Epithelial cell of prostate (primary cell): ENCODE measurements at places on chromosomes 13 and 19.

DNA sequence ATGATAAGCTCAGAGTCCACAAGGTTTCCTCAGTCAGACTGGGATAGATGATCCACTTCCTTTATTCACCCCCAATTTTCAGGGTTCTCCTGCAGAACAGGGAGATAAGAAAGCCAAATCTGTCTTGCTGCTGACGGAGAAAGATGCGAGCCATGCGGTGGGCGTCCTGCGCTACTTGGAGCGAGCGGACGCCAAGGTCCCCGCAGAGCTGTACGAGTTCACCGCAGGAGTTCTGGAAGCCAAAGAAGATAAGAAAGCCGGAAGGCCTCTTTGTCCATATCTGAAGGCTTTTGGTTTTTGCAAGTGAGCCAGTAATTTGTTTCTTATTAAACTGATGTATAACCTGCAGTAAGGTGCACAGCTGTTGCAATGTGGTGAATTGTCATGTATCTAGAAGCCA, 66.7 kb downstream of the SLC7A9 start:
- no peak for DNase-seq

- DNase-seq, result no peak
These were observed 16.0 kb downstream of the FGF9 start for GRCh38 chr13:21686751-21687391.

DNA sequence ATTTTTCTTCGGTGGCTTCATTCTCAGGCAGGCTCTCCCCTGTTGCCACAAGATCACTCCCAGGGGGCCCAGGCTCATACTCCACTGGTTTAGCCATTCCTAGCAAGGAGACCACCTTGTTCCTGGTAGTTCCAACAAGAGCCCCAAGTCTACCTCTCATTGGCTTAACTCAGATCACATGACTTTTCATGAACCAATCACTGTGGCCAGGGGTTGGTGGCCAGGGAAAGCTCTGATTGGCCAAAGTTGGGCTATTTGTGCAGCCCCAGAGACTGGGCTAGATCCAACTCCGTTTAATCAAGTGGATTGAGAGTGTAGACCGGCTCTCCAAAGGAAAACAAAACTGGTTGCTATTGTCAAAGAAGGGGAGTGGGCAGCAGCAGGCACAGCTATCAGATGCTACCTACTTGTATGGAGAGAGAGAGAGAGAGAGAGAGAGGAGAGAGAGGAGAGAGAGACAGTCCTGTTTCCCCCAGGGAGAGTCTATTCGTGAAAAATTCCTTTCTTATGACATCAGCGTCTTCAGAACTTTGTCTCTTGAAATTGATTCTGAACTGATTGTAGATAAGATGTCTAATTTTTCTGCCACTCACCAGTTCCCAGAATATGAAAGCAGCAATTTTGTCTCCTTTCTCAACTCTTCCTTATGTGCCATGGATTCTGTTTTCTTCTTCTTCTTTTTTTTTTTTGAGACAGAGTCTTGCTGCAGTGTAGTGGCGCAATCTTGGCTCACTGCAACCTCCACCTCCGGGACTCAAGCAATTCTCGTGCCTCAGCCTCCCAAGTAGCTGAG, 5.9 kb downstream of the CEACAM19 start:
- DNase-seq, result no peak

DNA sequence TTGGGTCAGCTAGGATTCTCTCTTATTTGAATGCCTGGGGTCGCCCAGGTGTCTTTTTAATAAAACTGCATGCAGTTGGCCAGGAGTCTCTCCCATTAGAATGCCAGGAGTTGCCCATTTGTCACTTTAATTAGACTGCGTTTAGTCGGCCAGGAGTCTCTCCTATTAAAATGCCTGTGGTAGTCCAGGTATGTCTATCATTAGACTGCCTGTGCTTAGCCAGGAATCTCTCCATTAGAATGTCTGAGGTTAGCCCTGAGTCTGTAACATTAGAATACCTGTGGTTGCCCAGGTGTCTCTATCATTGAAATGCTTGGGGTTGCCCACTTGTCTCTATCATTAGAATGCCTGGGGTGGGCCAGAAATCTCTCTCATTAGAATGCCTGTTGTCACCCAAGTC, 1470.9 kb downstream of the UQCRFS1 start:
- peak; percentile 5 for DNase-seq

- DNase-seq, result no peak
These were observed 216.4 kb downstream of the SLITRK5 start for GRCh38 chr13:87887459-87888123.

DNA sequence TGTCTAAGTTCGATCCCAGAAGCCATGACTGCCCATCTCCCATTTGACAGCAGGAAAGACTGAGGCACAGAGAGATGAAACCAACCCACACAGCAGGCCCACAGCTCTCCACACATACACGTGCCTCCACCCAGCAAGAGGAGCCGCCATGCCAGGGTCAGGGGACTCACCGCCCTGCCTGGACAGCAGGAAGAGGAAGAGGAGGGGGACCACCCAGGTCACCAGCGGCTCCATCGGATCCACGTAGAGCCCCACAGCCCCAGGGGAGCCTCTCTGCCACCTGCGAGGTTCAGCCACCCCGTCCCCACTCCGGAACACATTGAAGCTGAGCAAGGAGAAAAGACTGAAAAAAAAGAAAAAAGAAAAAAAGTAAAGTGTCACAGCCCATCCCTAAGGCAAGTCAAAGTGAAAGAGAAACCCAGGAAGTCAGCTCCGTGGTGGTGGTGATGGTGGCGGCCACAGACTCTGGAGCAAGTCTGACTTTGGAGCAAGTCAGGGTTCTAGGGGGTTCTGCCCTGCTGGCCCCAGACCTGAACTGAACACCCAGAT, at the start of gene IL12RB1:
Gene IL12RB1 (minus strand): TSS at position 345 of the 549 bp plus-strand sequence. CDS start 111 bp downstream, at position 234.
- no peak for DNase-seq

DNA sequence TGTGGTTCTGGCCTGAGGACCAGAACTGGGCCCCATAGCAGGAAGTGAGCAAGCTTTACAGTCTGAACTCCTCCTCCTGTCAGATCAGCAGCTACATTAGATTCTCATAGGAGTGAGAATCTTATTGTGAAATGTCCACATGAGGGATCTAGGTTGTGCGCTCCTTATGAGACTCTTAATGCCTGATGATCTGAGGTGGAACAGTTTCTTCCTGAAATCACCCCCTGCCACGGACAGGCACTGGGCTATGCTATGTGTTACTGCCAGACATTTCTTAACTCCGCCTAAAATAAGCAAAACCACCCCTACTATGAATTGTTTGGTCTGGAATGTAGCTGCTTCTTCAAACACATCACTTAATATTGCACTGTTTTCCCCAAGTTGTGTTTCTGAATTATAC, 4.6 kb downstream of the FBXL3 start:
- no peak for DNase-seq

DNA sequence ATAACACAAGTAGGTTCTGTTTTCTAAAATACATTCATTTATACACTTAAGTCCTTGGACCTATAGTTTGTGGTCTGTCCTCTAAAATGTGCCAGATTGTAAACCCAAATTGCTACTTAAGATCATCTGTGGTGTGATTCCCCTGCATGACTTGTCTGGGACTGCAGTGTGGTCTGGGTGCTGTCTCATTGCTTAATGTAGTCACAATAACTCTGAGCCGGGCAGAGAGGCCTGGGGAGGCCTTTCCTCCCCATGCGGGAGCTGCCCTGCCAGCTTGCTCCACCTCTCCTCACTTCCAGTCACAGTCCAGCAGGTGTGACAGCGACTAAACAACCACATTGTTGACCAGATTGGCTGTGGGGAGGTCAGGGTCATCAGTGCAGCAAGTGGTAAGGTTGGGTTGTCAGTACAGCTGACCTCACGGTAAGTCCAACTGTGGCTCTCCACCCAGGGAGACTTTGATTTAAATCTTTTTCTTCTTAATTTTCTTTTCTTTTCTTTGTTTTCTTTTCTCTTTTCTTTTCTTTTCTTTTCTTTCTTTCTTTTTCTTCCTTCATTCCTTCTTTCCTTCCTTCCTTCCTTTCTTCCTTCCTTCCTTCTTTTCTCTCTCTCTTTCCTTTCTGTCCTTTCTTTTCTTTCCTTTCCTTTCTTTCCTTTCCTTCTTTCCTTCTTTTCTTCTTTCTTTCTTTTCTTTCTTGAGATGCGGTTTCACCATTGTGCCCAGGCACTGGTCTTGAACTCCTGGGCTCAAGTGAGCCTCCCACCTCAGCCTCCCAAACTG, 4.4 kb upstream of the TUBA3C start:
- DNase-seq, result no peak

GRCh38 chr19:3034656-3035541, 5.8 kb upstream of the TLE2 start:
- no peak for DNase-seq

- DNase-seq, result no peak
These were observed 5.9 kb downstream of the SERTAD3 start for GRCh38 chr19:40438284-40438683.

- DNase-seq, result no peak
These were observed 1.4 kb downstream of the PEG3 start for GRCh38 chr19:56838909-56839651.

GRCh38 chr13:70523622-70524021, 415.4 kb upstream of the KLHL1 start:
- DNase-seq, result no peak
